ENCODE measurements at places on chromosomes 12 and 14. TPM values are rescaled to one million over a fixed set of nuclear protein-coding genes. Genes with fewer than 3 reads are reported as not detected.

DNA sequence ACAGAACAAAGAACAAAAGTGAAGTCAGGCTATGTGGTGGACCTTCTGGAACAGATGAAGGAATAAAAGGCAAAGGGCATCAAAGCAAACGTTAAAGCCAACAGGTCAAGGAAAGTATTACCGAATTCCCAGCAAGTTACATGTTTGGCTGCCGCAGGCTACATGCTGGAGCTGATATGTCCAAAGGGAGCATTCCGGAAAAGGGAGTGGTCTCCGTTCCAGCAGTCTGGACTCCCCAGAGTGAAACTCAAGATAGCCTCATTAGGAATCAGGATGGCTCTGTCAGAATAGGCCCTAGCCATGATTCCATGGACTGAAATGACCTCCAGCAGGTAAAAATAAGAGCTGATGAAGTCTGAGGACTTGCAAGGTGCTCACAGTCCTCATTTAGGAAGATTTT is 379.8 kb upstream of the PRICKLE1 start:
- peak; percentile 68 for DNase-seq

DNA sequence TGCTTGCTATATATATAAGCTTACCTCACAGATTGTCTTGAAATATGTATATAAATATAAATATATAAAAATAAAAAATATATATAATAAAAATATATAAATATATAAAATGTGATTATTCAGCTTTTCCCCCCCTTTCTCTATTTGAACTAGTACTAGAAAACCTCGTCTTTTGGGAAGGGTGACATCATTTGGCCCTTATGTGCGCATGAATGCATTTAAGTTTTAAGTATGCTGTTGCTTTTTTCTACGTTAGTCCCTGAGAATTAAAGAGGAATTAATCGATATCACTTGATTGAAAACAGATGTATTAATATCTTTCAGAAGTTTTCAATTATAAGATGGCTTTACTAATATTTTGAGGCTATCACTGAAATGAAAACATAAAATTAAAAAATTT is 69.9 kb downstream of the RAD51B start:
- DNase-seq = no peak

The CCDC196 gene
- not detected for total RNA-seq

The KRT6C gene
- total RNA-seq = not detected

GRCh38 chr14:101861464-101861863 is 100.0 kb downstream of the PPP2R5C start:
- DNase-seq = no peak

DNA sequence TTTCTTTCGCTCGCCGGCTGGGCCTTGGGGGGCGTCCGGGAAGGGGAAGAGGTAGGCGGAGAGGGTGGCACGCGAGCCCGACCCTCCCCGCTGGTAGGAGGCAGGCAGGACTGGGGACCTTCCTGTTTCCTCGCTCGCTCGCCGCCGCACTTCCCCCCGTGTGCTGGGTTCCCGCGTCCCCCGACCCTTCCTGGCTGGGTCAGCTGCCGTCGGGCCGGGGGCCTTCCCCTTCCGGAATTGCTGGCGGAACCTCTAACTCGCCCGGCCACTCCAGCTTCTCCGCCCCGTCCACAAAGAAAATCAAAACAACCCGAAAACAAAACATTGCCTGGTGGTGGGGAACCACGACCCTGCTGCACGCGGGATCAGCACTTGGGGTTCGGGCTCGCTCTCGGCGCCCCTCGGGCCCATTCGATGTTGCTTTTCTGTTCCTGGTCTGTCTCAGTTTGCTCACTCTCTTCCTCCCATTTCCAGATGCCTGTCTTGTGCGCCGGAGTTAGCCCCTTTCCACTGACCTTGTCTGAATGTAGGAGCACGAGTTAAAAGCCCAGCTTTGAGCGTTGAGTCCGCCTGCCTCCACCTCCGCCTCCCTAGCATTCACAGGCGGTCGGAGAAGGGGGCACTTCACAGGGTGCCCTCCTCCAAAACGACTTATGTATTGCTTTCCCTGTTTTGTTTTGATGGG is 581 bp downstream of the PAPOLA start:
- DNase-seq = peak; percentile 69

- DNase-seq = no peak
Observed at GRCh38 chr12:28893856-28894255, 255.2 kb upstream of the FAR2 start.

DNA sequence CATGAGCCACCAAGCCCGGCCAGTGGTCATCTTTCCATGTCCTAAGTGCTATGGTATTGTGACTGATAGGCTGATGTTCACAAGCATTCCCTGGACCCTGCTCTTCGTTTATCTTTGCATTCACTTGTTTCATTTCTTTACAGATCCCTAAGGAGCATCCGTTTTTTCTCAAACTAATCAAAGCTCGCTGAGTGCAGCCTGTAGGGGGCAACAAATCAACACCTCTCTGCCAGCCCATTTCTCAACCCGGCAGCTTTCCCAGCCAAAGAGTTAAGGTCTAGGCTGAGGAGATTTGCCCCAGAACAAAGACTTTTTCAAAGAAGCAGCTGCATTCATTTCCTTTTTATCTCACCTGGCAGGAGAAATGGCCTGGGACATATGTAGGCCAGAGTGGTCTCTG is 12.1 kb downstream of the SIRT4 start:
- DNase-seq = no peak
